ENCODE measurements at places on chromosomes 7 and 10.
A peak's percentile ranks its signal among the peaks of the same experiment; 100 is the strongest.

DNA sequence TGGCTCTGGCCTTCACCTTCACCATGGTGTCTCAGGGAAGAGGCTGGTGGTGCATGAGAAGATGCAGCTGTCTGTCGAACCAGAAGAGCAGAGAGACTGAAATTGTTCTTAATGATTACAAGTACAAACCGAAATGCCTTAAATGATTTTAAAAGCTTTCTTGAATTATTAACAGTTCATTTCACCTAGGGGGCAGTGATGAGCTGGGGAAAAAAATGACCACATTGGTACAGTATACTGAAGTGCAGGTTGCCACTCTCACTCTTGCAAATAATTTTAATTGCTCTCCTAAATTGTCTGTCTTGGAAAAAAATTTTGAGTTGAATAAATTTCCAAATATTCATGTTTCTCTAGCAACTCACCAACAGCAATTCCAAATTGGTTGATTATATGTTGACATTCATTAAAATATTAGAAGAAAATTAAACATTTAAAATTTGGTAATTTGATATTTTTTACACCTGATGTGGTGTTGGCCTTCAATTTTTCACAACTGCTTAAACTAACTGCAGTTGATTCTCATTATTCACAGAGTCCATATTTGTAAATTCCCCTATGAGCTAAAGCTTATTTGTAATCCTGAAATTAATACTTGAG is 692.6 kb downstream of the ZWINT start:
- DNase-seq: peak; percentile 11

- no peak for DNase-seq
Observed at GRCh38 chr7:101944611-101945010, 127.2 kb downstream of the CUX1 start.

- DNase-seq: no peak
Observed at GRCh38 chr10:119198438-119198837, 8.9 kb upstream of the GRK5 start.

DNA sequence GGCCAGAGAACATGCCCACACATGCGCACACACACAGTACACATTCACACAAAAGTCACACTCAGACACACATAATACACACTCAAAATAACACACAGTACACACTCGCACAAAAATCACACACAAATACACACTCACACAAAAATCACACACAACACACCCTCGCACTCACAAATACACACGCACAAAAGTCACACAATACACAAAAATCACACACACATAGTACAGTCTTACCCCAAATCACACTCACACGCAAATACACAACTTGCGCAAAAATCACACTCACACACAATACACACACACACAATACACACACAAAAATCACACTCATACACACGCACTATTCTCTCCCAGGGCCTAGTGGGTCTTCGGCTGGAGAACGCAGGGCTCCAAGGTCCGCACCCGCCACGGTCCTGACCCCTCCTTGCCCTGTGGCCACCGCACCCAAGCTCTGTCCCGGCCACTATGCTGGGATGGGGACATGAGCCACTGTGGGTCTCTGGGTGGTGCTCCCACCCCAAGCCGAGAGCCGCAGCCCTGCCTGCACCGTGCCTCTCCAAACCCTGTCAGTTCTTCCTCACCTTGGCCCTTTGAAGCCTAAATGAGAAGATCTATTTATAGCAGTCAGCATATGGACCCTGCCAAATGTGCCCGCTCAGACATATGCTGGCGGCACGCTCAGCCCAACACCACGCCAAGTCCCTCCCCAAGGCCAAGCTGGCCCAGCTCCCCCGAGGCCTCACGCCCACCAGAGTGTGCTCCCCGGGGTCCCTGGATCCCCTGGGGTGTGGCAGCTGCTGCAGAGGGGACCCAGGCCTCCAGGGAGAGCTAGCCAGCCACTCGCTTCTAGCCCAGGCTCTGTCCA is 55.9 kb downstream of the ELFN1 start:
- no peak for DNase-seq

- no peak for DNase-seq
Observed at GRCh38 chr7:151087245-151088018, 1.2 kb downstream of the AGAP3 start.

DNA sequence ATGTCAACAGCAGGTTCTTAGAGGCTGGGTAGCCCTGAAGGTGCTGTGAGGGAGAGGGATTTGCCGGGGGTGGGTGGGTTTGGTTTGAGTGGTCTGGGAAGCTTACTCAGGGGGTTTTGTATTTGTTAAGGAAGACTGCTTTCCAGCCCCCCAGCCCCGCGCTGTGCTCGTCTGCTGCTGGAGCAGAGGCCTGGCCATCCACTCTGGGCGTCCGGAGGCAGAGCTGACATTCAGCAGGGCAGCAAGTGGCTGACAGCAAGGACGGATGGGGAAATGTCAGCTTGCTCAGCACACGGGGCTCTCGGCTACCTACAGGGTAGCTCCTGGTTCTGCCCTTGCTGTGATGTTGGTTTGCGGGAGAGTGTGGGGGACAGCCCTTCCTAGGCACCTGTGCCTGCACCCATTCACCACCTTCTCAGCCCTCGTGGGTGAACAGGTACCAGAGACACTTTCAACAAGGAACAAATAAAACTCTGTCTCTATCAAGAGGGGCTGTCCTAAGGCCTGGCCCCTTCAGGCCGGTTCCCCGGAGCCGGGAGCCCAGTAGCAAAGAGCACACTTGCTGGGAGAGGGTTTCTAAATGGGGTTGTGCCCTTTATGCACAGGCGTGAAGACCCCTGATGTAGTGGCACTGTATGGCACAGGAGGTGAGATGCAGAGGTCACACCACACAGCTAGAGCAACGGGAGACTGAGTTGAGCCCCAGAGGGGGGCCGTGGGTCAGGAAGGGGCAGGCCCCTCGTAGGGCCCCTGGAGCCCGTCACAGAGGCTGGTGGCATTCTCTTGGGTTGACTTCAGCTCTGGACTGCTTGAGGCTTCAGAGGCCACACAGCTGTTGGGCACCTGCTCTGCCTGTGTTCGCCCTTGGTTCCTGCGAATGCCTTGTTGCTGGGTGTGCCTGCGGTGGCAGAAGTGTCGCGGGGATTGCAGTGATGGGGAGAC is 72.2 kb upstream of the SHH start:
- no peak for DNase-seq

- DNase-seq: peak; percentile 9
Observed at GRCh38 chr10:44173608-44173894, 211.3 kb downstream of the CXCL12 start.

- peak; percentile 47 for DNase-seq
Observed at GRCh38 chr7:131652934-131653333, 96.5 kb upstream of the PODXL start.

Data from A172 (cell line).